ENCODE measurements at places on chromosomes 3 and 15.
A peak's percentile ranks its signal among the peaks of the same experiment; 100 is the strongest.

DNA sequence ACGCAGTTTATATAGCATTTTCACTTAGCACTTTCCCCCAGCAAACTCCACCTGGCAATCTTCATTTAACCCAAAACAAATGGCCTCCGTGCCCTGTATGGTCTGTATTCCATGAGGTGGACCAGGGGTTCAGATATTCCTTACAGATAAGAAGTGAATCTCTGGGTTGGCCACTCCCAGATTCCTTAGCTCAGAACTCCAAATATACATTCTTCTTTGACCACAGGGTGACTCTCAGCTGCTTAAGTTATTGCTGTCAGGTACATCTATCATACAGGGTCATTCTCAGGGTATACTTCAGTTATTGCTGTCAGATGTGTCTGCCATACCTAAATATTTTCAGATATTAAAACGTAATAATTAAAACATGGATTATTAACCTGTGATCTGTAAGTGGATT, 229.8 kb downstream of the TBL1XR1 start:
- DNase-seq: no peak

- DNase-seq: no peak
Measured at GRCh38 chr15:63238796-63239195, 38.6 kb upstream of the APH1B start.

DNA sequence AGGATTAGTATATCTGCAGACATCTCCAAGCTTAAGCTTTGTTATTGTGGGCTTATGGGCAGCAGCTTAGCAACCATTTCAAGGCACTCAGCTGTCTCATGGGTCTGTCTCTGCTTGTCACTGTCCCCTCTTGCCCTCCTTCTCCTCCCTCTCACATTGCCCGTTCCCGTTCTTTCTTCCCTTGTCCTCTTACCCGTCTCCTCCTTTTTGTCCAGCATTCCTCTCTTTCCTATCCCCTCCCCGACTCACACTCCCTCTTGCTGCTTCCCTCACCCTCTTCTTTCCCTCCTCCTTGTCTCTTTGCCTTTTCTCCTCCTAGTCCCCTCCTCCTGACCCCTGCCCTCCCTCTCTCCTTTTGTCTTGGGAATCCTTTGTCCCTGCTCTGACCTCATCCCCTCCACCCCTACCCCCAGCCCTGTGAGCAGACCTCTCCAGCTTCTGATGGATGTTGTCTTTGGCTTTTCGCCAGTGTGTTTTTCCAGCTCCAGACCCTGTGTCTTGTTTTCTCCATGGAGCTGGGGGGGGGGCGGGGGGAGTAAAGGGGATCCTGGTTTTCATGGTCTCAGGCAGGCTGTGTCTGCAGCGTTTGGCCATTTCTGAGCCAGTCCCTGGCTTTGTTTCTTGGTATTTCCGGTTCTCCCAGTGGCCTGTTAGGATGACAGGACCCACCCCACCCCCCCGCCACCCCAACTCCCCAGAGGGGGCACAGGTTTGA, 47.9 kb upstream of the TRAK1 start:
- peak; percentile 30 for DNase-seq

DNA sequence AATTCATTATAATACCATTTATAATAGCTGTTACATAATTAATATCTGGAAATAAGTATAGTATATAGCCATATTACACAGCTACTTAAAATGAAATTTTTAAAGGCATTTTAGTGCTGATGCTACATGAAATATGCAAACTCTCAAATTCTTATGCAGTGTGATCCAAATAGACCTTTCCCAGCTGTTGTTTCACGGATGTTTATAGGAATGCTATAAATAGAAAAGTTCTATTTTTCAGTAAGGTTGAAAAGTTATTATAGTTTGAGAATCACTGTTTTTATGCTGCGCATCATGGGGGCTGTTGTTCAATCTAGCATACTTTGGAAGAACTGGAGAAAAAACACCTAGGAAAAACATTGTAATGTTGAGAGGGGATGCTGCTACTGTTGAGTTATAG, 147.7 kb upstream of the TRIM42 start:
- DNase-seq: no peak

DNA sequence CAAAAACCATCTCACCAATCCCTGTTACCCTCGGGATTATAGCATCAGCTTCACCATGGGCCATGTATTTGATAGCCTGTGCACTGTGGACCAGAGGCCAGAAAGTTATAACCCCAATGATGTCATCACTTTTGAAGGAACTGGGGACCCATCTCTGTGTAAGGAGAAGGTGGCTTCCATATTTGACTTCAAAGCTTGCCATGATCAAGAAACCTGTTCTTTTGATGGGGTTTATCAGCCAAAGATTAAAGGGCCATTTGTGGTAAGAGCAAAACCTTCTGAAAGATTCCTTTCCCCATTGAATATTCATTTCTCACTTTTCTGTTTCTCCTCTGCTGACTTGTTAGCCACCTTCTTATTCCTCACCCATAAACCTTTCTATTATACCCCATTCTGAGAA, 34.3 kb upstream of the RPL14 start:
- no peak for DNase-seq

GRCh38 chr3:115186351-115187148, 39.5 kb upstream of the ZBTB20 start:
- no peak for DNase-seq

GRCh38 chr3:169026543-169027182, 636.8 kb downstream of the MECOM start:
- no peak for DNase-seq

GRCh38 chr15:66774001-66774814, 72.2 kb downstream of the SMAD6 start:
- peak; percentile 13 for DNase-seq

DNA sequence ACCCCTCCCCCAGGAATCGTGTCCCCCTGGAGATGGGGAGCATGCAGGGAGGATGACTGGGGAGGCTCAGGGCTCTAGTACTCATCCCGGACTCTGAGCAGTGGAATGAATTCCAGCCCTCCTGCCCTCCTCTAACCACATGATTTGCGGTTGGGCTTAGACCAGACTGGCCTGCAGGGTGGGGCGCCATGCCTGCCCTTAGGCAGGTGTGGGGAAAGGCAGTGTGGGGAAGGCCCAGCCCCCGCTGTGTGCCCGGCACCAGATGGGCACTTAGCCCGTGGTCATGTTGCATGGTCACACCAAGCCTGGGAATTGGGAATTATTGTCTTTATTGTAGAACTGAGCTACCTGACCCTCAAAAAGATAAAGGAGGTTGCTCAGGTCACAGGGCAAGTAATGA, 283.8 kb downstream of the TLE3 start:
- DNase-seq: no peak

DNA sequence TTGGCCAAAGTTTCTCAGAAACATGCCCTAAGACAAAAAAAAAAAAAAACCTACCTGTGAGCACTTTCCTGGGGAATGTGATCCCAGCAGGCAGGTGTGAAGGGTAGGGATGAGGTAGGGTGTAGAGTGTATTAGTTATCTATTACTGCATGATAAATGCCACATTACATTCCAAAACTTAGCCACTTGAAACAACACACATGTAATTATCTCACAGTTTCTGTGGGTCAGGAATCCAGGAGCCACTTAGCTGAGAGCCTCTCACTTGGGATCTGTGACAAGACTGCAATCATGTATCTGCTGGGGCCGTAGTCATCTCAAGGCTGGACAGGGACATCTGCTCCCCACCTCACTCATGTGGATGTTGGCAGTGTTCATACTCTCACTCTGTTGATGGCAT, 18.9 kb upstream of the FBN1 start:
- DNase-seq: no peak

DNA sequence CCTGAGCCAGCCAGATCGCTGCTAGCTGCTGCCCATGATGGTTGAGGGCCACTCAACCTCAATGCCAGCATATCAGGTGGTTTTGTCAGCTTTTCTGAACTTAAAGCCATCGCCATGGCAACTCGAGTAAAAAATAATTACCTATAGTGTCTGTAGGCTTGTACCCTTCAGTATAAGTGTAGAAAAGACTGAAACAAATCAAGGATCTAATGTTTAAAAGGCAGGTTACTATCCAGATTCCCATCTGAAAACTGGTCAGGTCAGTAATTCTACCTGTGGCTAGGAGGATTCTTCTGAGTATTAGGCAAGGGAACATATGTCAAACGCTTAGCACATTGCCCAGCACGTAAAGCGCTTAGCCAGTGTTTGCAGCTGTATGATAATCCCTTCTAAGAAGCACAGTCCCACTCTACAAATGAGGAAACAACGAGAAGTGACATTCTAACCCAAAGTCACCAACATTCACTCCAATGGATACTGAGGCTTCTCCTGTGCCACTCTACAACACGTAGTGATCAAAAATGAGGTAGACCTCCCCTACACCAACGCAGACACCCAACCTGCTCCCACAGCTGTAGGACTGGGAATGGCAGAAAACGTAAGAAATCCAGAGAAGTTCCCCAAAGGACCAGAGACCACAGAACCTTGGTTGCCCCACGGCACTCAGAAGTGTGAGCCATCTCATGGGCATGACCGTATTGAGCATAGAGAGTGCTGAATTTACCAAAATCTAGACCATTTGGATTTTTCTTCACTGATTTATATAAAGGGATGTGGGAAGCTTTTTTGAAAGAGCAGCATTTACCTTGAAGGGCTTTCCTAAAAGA, 55.3 kb downstream of the SLTM start:
- peak; percentile 67 for DNase-seq

DNA sequence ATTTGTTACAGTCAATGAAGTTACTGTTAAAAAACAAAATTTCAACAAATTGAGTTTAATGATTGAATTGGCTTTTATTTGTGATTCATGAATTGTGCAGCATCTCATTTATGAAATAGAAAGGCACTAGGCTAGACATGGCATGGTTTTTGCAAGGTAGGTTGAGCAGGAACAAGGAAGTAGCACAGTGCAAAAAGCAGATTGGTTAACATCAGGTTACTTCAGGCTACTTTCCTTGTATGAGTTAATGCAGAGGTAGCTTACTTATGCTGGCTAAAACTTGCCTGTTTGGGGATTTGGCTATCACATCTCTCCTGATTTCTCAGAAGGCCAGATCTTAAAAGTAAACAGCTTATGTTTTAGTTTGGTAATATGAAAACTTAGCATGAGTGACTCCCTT, 23.0 kb upstream of the SV2B start:
- no peak for DNase-seq

DNA sequence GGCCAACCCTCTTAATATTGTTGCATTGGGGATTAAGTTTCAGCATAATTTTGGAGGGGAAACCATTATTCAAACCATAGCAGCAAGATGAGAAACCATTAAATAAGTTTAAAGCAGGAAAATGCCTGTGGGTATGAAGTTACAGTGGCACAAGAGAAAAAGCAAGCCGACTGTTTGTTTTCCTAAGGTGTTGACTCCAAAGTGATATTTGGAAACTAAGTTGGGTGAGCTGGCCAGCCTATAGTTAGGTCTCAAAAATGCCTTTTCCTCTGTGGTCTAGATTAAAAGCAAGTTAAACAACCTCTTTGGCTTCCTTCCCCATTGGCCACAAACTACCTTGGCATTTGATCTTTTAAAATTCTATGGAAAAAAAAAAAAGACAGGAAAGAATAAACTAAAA, 419.8 kb upstream of the AZI2 start:
- no peak for DNase-seq

GRCh38 chr3:17969244-17969643, 226.8 kb upstream of the TBC1D5 start:
- no peak for DNase-seq

- no peak for DNase-seq
Measured at GRCh38 chr3:126124896-126125295, 41.0 kb upstream of the SLC41A3 start.

DNA sequence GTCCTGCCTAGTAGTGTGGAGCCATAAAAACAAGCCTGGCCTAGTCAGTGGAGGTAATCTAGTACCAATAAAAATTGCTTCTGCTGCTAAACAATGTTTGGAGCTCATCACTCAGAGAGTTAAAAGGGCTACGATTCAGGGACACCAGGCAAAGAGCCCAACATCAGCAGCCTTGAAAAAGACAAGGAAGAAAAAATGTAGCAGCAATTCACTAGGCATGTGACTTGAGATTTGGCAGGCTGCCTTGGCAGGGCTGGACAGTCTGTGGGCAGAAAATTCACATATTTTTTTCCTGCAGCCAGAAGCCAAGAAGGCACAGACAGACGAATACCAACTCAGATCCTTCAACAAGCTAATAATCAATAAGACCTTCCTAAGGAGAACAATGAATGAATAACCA, 47.2 kb downstream of the IGSF11 start:
- DNase-seq: no peak

DNA sequence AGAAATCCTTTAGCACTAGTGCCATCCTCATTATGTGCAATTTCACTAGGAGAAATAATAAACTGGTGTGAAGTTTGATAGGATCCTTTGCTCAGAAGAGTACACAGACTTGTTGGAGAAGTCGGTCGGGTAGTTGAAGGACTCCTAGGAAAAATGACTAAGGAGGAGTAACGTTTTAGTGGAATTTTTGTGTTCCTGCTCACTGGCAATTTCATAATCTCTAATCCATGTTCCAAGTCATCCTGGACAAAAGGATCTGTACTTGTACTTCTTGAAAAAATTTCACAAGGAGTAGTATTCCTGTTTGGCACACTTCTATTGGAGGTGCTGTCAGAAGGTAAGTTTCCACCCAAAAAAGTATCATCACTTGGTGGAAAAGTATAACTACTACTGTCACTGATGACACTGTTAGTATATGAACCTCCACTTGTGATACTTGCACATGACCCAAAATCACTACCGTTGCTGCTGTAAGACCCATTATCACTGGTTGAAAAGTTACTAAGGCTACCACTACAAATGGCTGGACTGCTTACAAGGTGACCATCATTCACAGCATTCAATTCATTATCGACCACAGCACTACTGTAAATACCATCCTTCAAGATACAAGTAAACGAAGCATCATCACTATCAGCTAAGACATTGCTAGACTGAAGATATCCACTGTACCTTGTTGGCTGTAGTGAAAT, 77.4 kb downstream of the NEDD4 start:
- DNase-seq: no peak

DNA sequence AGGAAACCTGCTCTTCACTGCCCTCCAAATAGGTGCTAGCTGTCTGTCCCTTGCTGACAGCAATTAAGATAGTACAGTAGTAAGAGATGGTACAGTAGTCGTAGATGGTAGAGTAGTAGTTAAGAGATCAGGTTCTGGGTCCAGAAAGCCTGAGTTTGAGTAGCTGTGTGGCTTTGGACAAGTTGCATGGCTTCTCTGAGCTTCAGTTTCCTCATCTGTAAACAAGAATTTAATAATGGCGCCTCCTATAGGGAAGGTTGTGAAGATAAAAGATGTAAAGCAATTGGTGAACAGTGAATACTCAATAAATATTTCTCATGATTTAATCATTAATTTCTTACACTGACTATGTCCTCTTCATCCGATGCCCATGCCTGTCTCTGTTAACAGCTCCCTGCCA, 86.9 kb upstream of the BCL6 start:
- no peak for DNase-seq

DNA sequence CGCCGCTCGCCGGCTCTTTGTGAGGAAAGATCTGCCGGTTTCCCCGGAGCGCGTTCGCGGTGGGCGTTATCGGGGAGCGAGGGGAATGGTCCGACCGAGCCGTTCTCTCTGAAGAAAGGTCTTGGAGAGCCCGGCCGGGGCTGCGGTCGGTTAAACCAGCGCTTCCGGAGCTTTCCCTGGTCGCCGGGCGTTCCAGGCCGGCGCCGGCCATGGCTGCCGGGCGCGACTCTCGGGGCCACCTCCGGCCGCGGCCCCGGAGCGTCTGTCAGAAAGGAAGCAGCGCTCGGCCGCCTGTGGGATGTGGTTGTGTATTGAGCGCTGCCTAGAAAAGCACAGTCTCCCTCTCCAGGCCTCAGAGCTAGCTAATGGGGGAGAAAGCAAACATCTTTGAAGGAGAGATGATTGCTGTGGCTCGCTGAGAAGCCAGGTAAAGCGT, 731 bp downstream of the FYTTD1 start:
- no peak for DNase-seq

GRCh38 chr3:9238721-9239295, 10.6 kb downstream of the SRGAP3 start:
- no peak for DNase-seq

- DNase-seq: no peak
Measured at GRCh38 chr3:143134471-143134870, 14.9 kb downstream of the CHST2 start.
